HS-27A (cell line): ENCODE measurements at places on chromosomes 7 and 10.

DNA sequence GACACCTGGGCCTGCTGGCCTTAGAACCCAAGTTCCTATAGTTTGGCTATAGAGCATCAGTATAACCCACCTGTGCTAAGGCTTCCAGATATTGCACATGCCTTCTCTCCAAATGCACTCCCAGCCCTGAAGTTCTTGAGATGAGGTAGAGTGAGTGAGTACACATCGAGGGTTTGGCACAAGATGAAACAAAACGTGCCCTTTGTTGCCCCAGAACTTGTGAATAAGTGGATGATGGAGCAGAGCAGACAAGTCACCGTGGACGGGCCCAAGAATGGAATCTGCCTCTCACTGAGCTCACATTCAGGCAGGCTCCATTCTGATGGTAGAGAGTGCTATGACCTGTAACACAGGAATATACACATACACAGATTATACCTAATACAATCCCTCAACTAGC is 73.0 kb upstream of the STK17A start:
- DNase-seq, result no peak

GRCh38 chr7:20404320-20404719 is 73.6 kb downstream of the ITGB8 start:
- no peak for DNase-seq

- no peak for DNase-seq
Observed at GRCh38 chr10:2150288-2150687, 413.0 kb upstream of the ADARB2 start.

DNA sequence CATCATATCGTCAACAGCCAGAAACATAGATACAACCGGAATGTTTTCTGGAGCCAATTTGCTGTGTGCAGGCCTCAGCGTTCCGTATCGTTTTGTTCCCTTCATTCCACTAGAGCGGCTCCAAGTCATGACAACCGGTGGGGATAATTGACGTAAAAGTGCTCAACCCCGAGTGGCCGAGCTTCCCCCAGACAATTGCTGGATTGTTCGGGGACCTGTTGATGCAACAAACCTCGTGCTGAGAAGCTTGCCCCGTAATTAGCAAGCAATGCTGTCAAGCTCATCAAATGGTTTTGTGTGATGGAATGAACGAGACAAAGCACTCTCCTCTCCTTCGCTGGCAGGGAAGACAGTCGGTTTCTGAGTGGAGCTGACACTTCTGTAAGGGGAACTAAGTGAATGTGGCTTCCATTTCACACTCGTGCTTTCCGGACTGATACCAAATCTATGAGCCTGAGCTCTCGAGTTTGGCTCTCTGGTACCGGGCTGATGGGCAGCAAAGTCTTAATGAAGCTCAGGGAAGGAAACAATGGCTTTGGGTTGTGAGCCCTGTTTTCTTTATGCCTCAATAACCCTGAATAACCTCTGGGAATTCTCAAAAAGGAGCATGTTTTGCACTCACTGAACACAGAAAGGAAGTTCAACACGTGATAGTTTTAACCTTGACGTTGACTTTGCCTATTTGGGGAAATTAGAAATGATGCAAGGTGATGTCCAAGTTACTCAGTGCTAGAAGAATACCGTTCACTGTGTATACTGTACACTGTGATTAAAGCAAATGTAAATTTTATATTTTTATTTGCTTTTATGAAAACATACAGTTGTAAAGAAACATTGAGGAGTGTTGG is 220.5 kb downstream of the BAMBI start:
- no peak for DNase-seq

GRCh38 chr7:98165827-98166667 is 45.2 kb upstream of the BHLHA15 start:
- no peak for DNase-seq

GRCh38 chr10:12269056-12269455 is 73.1 kb downstream of the CDC123 start:
- no peak for DNase-seq

GRCh38 chr10:86958901-86959736 is 720 bp downstream of the SNCG start:
- DNase-seq, result no peak

GRCh38 chr10:12906051-12906541 is 95.4 kb downstream of the CCDC3 start:
- DNase-seq, result no peak

GRCh38 chr7:151345576-151346469 is 4.2 kb downstream of the NUB1 start:
- no peak for DNase-seq

DNA sequence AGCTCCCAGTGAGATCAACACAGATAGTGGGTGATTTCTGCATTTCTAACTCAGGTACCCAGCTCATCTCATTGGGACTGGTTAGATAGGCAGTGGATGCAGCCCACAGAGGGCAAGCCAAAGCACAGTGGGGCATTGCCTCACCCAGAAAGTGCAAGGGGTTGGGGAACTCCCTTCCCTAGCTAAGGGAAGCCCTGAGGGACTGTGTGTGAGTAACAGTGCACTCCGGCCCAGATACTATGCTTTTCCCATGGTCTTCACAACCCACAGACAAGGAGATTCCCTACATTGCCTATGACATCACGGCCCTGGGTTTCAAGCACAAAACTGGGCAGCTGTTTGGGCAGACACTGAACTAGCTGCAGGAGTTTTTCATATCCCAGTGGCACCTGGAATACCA is 62.8 kb downstream of the PPP1R3A start:
- DNase-seq, result no peak

DNA sequence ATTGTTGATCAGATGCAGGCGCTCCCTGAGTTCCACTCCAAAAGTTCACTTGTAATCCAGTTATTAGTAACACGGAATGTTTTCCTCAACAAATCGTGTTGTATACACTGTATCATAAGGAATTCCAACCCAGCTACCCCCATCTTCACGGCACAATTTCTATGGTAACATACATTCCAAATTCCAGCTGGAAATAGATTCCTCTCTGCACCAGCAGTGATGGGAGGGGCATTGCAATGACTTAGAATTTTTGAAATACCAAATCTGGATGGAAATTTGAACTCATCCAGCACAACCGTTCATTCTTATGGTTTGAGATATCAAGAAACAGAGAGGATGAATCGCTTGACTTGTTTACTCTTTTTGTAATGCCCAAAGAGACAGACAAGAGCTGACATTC is 38.9 kb upstream of the RHEB start:
- DNase-seq, result peak; percentile 22

DNA sequence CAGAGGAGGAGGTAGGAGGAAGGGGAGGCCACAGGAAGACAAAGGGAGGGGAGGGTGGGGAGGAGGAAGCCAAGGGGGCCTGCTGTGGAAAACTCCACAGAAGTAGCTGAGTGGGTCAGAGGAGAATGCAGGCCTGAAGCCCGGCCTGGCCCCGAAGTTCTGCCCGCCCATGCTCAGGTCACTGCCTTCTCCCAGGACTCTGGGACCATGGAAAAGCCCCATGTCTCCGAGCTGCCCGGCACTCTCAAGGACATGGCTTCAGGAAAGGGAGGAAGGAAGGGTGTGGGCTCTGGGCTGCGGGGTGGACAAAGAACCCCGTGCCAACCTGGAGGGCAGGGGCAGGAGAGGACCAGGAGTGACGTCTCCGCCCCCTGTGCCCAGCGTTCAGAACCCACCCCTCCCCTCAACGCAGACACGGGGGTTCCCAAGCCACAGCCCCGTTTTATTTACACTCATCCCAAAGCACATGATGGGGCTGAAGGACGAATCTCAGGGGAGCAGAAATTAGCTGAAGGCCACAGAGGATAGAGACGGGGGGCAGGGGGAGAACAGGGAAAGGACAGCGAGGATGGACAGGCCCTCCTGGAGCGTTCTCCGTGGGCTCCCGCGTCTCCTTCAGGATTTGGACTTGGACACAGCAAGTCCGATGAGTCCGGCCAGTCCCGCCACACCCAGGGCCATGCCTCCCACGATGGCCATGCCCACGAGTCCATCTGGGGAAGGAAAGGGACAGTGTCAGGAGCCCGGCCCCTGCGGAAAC is 1.8 kb upstream of the CLDN15 start:
- no peak for DNase-seq

GRCh38 chr10:24884316-24884715 is 68.1 kb downstream of the PRTFDC1 start:
- DNase-seq, result no peak

DNA sequence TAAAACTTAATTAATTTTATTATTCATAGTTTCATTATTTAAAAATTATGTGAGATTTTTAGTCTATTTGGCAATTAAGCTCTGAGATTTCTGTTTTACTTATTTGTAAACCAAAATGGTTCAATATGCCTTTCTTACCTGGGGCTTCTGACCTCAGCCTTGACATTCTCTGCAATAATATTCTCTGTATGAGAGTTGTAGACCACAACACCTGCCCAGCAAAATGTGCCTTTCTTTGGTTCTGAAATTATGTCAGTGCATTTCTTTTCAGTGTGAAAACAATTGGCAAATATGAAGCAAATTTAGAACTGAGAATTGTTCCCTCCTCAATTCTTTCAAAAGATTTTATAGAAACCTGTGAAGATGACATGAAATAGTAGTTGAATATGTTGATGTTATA is 426.4 kb upstream of the FZD8 start:
- no peak for DNase-seq

DNA sequence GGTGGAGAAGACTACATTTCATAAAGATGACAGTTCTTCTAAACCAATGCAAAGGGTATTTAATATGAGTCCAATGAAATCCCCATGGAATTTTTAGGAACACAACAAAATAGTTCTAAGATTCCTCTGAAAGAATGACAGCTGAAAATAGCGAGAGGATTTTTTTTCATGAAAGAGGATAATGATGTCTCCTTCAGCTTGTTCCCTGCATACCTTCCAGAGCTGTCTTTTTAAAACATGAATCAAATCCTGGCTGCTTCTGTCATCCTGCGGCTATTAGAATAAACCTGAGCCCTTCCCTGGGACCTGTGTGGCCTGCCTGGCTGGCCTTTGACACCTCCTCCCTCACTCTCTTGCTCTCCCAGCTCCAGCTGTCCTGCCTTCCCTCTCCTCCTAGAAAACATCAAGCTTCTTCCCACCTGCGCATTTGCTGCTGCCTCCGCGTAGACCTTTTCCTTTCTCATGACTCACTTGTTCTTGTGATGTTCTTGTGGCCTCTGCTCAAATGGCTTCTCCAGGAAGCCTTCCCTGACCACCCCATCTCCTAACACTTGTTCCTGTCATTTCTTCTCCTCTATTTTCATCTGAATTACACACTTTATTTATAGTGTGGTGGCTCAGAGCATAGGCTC is 57.4 kb downstream of the EEPD1 start:
- DNase-seq, result no peak

DNA sequence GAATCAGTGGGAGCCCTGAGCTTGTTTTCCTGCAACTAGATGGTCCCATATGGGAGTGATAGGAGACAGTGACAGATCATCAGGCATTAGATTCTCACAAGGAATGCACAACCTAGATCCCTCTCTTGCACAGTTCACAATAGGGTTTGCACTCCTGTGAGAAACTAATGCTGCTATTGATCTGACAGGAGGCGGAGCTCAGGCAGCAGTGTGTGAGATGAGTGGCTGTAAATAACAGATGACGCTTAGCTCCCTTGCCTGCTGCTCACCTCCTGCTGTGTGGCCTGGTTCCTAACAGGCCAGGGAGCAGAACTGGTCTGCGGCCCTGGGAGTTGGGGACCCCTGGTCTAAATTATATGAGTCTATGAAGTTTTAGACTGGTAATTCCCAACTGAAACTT is 3.9 kb downstream of the MIOS start:
- DNase-seq, result no peak

DNA sequence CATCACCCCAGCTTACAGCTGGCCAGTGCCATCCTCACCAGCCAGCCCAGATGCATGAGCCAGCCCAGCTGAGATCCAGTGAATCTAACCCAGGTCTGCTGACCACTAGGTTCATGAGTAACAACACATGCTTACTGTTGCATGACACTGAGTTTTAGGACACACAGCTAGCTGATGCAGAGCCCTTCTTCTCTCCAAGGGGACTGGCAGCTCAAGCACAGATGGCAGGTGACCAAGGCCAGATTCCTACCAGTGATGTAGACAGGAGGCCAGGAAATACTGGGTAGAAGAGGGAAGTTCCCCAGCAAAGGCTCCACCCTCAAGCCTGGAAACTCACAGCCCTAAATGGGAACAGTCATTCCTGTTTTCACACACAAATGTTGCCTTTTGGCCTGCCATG is 236.6 kb downstream of the GRID1 start:
- no peak for DNase-seq

DNA sequence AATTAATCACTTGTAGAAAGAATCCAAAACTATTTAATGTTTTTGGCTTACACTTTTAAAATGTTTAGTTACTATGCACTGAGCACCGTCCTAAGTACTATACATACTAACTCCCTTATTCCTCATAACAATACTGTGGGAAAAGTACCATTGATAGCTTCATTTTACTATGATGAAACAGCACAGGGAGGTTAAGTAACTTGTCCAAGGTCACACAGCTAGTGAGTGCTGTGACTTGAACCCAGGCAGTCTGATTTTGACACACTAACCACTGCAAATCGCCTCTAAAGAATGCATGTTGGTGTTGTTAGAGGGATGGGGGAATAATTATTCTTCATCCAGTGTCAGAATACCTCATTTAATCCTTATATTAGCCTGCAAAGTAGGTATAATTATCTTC is 1.9 kb upstream of the RELN start:
- DNase-seq, result no peak

GRCh38 chr10:94349327-94349726 is 13.4 kb downstream of the NOC3L start:
- DNase-seq, result no peak

- no peak for DNase-seq
Observed at GRCh38 chr10:68156373-68157185, 47.3 kb downstream of the MYPN start.

DNA sequence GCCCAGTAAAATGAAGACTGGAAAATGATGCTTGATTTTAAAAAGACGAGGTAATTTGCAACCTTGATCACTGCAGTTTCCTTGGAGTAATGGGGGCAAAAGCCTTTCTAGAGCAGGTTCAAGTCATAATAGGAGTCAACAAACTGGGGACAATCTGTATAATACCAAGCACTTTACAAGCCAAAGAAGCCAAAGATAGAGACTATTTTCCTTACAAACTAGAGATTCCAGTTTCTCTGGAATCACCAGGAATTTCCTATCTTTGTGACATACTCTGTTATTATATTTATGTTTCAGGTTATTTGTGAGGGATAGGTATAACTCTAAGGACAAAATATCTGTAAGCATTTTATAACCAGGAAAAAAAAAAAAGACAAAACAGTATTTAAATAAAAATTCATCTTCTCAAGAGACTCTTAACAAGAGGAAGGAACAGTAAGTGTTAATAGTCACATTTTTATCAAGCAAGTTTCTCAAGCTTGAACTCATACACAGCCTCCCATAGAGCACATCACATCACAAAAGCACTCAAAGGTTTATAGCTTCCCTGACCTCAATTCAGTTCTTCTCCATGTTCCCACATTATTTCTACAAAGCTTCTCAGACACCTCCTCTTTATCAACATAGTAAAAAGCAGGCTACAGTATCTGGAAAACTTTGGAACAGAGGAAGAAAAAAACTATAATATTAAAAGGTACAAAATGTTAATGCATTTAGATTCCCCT is 18.9 kb downstream of the JMJD1C start:
- no peak for DNase-seq

- DNase-seq, result no peak
Observed at GRCh38 chr7:97418312-97418711, 300.8 kb downstream of the SDHAF3 start.
